ENCODE measurements at places on chromosomes 1 and 21.

DNA sequence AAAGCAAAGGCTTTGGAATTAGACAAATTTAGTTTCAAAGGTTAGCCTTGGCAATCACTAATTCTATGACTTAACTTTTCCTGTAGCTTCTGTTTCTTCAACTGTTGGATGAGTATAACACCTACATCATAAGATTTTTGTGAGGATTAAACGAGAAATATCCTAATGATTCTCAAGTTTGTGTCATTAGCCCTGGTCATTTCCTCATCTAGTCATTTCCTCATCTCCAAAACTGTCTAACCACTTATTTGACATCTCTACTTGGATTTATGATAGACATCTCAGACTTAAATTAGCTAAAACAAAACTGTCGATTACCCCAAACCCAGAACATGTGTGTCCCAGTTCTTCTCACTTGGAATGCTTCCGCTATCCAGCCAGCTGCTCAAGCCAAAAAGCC, 80.2 kb upstream of the CHODL start:
- no peak for DNase-seq

GRCh38 chr1:186303911-186304310, 71.1 kb downstream of the TPR start:
- DNase-seq = no peak

GRCh38 chr1:173867753-173868265, at the start of gene GAS5:
GAS5 (minus strand) TSS chr1:173867989.
- DNase-seq = peak; percentile 99

DNA sequence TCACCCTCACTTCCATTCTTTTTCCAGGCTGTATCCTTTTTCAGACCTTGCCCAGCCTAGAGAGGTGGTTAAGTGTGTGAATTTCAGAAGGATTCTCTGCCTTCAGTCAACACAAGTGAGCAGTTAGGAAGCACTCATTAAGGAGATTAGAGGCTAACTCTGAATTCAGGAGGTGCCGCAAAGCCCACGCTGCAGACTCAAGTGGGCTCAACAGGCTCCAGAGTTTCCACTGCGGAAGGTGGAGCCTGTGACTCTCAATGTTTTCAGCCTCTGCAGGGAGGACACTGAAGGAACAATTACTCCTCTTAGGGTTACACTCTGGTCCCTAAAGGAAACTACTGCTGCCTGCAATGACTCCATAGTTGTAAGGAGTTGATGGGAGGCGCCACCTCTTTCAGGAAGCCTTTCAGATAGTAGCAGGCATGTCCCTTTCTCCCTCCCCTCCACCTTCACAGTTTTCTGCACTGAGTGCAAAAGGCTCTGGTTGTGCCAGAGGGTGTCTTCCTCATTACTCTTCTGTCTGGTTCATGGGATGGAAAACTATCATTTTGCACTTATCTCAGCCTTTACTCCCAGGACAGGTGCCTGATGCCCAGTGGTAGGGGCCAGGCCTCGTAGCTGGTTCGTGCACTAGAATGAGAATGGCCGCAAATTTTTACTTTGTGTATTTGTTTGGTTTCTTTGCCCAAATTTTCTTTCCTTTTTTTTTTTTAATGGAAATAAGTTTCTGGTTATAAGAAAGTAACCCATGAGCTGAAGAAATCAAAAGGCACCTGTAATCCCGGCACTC, 55.2 kb upstream of the SELENON start:
- peak; percentile 29 for DNase-seq

- no peak for DNase-seq
These were observed 463 bp downstream of the IL12RB2 start for GRCh38 chr1:67308136-67308535.

DNA sequence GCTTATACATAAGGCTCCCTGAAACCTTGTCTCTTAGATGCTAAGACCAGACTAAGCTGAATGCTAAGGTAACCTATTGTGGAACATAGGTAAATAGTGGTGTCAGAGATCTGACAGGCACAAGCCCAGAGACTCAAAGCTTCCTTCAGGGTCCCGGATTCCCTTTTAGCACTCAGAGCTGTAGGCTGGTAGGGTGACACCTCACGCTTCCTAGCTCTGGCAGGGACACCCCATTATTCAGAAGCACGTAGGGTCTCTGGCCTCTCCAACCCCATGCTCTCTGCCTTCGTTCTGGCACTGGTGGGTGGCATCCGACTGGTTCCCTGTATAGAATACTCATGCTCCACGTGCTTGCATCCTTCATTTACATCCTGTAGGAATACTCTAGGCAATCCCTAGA, 68.4 kb downstream of the CD34 start:
- DNase-seq = no peak

- DNase-seq = peak; percentile 57
These were observed 35.1 kb upstream of the ERRFI1 start for GRCh38 chr1:8061210-8061609.

DNA sequence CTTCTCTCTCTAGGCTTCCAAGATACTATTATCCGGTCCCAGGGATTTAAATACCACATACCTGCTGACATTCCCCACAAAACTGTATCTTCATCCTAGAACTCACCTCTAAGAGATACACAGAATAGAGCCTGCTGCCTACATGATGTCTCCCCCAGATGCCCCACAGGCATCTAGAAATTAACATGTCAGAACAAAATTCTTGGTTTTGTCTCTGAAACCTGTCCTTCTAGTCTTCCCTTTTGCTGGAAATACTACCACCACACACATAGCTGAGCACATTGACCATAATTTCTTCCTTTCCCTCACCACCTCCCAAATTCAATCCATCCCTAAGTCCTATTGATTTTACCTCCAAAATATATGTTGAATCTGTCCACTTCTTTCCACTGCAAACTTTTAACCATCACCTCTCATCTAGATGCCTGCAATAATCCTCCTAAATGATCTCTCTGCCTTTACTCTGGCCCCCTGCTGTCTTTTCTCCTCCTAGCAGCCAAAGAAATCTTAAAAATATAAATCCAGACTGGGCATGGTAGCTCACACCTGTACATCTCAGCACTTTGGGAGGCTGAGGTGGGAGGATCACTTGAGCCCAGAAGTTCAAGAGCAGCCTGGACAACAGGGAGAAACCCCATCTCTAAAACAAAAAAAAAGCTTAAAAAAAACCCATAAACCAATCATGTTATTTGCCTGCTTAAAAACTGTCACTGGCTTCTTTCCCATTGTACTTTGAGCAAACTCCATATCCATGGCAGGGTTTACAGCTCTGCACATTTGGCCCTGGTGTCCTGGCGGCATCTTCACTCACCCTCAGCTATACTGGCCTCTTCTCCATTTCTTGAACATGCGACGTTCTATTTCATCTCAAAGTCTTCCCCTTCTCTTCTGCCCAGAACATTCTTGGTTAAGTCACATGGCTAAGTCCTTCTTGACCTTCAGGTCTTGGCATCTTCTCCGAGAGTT, 6.2 kb upstream of the FAM76A start:
- no peak for DNase-seq

GRCh38 chr1:247407180-247407616, 8.8 kb upstream of the NLRP3 start:
- DNase-seq = no peak

- no peak for DNase-seq
These were observed 234.3 kb upstream of the ADAMTS5 start for GRCh38 chr21:27201197-27201596.

DNA sequence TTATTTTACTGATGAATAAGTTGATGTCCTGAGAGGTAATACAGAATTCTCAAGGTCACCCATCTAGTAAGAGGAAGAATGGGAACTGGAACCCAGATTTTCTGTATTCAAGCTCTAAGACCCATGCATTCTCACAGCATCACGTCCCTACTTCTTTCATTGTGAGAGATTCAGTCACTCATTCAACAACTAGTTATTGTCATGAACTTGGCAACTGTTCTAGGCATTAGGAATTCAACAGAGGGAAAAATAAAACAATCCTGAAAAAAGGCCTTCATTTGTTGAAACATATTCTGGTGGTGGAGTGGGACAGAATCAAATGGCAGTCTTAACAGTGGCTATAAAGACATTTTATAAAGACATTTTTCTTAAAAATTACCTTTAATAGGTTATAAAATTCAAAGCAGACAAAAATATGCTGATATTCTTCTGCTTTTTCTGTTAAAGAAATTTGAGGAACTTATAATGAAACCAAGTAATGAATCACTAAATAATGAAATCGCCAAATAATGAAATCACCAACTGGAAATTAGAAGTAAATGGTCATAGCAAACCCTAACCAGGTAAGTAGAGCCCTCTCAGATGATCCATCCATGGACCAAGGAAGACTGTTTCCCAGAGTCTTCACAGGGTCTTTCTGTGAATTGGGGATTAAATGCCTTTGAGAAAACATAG, 136.5 kb upstream of the DPYD start:
- DNase-seq = no peak

- no peak for DNase-seq
These were observed 26.4 kb downstream of the ABCA4 start for GRCh38 chr1:94094469-94095111.

DNA sequence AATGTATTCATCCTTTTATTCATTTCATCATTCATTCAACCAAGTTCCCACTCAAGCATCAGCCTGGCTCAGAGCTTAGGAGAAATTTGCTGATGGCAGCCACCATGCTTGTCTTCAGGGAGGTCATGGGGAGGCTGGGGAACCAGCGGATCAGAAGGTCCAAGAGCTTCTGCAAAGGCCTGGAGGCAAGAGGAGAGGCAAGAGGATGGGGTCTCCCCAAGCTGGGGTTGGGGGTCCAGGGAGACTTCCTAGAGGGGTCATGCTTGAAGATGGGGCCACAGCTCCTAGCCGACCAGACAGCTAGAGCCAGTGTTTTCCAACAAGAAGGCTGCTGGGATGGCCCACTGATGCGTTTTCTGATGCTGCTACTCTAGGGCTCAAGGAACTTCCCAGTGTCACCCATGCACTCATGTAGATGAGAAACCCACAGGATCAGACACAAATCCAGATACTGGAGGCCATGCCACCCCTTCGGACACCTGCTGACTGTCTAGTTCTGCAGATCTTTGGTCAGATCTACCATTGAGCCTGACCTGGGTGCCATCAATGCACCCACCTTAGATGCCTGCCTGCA, 315.2 kb downstream of the AJAP1 start:
- no peak for DNase-seq

DNA sequence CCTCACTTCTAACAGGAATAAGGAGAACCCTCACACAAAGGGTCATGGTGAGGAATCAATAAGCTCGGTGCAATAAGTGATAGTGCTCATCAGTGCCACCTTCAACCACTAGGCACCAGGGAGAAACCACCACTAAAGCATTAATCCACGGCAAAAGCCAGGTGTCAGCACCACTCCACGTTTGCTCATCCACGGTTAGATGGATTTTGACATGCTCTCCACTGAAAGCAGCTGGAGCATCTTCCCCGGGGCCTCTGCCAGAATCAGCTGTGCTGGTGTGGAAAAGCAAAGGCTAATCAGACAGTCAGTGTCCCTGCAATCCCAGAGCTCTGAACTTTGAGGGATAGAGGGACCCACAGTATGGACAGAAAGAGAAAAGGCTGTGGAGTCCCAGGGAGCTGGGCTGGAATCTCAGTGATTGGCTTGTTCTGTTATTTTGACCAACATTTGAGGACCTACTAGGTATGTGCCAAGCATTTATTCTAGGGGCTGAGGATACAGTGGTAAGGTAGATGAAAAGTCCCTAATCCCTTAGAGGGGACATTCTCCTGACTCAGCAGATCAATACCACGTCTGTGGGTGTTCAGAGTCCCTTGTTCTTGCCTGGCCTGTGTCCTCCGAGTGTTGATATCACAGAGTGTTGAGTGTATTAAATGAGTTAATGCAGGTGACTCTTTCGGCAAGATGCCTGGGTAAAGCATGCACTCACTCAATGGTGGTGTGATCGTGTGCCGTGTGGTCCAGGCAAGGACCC, 41.3 kb downstream of the FHAD1 start:
- no peak for DNase-seq

DNA sequence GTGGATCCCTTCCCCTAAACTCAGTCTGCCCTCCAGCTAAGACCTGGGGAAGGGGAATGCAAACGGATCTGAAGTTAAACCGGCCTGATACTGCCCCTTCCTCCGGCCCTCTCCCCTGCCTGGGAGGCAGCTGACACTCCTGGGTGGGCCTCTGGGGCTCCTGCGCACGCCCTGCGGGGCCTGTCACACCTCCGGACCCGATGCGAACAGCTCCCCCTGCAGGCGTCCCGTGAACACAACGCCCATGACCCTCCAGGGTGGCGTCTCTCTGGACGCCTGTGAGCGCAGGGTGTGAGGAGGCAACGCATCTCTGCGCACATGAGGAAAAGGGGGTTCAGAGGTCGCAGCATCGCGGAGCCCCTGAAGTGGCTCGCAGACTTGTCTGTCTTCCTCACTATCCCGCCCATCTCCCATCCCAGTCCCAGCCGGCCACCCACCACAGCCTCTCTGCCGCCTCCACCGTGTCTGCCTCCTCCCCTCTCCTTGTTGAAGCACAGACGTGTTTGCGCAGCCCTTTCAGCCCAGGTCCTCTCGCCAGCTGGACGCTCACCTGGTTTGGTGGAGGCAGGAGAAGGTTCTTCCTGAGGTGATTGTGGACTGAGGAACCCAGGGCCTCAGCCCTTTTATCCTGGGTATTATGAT, 421 bp upstream of the LCE3A start:
- DNase-seq = no peak
